ENCODE measurements at places on chromosomes 16 and 17. TPM values are rescaled to one million over a fixed set of nuclear protein-coding genes. Genes with fewer than 3 reads are reported as not detected.

FBXO39 gene
- total RNA-seq, result not detected

MLKL gene
- 18.8 TPM for total RNA-seq

MYH1 gene
- total RNA-seq, result not detected

CACNA1G gene
- 0.05 TPM for total RNA-seq

CDK5RAP3 gene
- 183 TPM for total RNA-seq

Measured in activated CD4-positive, alpha-beta memory T cell treated with anti-CD3 and anti-CD28 coated beads for 36 hours (primary cell).